ENCODE measurements at places on chromosomes 11 and 22.

GRCh38 chr11:11980200-11980599 lies 28.2 kb downstream of the DKK3 start:
- no peak for DNase-seq

- no peak for DNase-seq
These were observed 9.9 kb downstream of the APOA4 start for GRCh38 chr11:116813170-116813569.

- no peak for DNase-seq
These were observed 13.2 kb downstream of the APOL6 start for GRCh38 chr22:35661464-35661863.

DNA sequence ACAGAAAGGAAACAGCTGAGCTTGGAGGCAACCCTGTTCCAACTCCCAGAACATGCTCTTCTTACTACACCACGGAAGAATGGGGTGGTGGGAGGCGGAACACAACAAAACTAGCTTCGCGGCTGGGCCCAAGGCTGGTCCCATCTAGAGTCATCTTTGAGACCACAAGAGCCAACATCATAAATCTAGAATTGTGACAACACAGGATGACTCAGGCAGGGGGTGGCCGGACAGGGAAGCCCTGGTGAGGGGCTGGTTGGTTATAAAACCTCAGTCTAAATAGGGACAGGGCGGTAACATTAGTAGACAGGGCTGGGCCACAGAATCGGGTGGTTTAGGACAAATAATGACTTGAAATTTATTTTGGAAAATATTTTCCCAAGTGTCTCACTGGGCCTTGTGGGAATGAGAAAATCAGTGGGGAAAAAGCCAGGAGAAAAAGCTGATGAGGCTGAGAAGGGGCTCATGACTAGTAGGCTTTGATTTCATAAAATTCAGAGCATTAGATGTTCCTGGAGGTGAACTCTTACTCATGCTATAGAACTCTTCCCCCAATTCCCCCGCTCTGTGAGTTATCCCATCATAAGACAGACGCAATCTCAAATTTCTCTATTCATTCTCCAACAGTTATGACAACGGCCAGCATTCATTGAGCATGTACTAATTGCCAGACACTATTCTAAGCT lies 151.8 kb upstream of the TIMP3 start:
- no peak for DNase-seq

DNA sequence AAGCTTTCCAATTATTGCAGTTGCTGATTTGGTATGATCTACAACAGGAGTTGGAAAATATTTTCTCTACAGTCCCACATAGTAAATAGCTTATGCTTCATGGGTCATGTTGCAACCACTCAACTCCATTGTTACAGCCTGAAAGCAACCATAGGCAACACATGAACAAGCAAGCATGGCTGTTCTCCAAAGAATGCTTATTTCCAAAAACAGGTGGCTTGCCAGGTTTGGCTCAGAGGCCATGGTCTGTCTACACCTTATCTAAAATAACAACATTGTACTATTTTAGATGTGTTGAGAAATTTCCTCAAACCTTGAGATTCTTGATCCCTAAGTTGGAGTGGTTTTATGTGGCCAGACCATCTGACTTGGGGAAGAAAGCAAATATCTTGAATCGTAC lies 153.9 kb upstream of the MPPED2 start:
- DNase-seq, result no peak

GRCh38 chr11:84247926-84248325 lies 961.8 kb upstream of the CCDC90B start:
- DNase-seq, result no peak

- DNase-seq, result no peak
These were observed 72.3 kb downstream of the BBOX1 start for GRCh38 chr11:27112946-27113345.

GRCh38 chr11:134454146-134454690 lies 42.2 kb upstream of the B3GAT1 start:
- DNase-seq, result no peak

GRCh38 chr11:103007521-103007920 lies 52.0 kb upstream of the MMP13 start:
- no peak for DNase-seq

- no peak for DNase-seq
These were observed 940.4 kb downstream of the DLG2 start for GRCh38 chr11:84686716-84687115.

All from dorsolateral prefrontal cortex (tissue), 122 donors.